ENCODE measurements at places on chromosomes 1 and 21.

- DNase-seq, result no peak
Observed at GRCh38 chr1:29960156-29960755, 723.9 kb downstream of the PTPRU start.

GRCh38 chr1:227889047-227889862, 58.5 kb downstream of the WNT9A start:
- DNase-seq, result no peak

DNA sequence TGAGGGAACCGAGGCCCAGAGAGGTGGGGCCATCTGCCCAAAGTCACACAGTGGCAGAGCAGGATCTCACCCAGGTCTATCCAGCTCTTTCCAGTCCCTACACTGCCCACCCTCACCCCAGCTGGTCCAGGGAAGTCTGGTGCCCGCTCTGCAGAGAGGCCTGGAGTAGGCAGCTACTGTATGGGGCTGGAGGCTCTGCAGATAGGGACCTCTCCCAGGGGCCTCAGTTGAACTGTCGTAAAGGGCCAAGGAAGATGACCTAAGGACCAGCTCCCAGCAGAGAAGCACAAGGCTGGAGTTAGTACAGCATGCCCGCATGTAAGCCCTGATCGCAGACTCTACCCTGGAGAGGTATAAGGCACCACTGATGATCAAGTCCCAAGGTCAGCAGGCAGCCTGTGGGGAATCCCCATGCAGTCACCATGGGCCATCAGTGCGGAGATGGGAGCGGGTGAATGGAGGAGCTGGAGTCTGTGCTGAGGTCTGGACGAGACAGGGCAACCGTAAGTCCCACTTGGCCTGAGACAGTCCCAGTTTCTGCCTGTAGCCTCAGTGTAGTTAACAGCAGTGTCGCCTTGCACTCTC, 320.2 kb downstream of the MATN1 start:
- no peak for DNase-seq

DNA sequence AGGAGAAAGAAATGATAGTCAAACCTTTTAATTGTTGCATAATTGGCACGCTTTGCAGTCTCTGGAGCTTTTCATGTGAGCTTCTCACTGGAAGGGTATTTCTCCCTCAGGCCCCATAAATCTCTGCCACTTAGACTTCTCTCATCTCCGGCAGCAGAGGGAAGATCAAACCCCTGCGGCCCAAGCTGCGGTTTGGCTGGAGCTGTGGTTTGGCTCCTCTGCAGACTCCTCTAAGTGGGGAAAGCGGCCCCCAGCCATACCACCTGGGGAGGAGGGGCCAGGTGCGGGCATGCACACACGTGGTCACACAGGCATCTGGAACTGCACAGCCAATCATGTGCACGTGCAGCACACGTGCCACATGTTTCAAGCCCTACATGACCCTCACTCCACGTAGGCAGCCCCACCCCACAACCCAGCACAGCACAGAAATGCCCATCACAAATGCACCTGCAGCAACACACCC, 58.3 kb downstream of the UBE2T start:
- DNase-seq, result peak; percentile 47

GRCh38 chr1:98668733-98669132, 7.2 kb downstream of the SNX7 start:
- no peak for DNase-seq

DNA sequence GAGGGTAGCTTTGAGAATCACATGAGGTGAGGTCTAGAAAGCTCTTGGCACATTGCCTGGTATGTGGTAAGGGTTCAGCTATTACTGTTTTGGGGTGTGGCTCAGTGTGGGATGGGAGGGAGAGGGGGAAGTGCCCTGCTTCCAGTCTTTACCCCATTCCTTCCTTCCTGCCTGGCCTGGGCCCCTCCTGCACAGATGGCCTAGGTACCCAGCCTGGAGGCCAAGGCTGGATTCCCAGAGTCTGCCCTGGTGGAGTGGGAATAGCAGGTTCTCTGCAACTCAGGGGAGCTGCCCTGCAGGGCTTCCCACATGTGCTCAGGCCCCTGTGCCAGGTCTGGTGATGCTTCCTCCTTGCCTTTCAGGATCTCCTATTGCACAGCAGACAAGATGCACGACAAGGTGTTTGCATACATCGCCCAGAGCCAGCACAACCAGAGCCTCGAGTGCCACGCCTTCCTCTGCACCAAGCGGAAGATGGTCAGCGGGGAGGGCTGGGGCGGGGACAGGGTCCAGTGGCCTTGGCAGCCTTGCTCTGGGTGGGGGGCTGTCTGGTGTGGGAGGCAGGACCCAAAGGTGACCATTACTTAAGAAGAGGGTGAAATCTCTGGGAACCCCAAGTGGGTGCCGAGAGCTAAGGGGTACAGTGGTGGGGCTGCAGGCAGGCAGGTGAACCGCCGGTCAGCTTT, 13.5 kb downstream of the LDLRAP1 start:
- no peak for DNase-seq

DNA sequence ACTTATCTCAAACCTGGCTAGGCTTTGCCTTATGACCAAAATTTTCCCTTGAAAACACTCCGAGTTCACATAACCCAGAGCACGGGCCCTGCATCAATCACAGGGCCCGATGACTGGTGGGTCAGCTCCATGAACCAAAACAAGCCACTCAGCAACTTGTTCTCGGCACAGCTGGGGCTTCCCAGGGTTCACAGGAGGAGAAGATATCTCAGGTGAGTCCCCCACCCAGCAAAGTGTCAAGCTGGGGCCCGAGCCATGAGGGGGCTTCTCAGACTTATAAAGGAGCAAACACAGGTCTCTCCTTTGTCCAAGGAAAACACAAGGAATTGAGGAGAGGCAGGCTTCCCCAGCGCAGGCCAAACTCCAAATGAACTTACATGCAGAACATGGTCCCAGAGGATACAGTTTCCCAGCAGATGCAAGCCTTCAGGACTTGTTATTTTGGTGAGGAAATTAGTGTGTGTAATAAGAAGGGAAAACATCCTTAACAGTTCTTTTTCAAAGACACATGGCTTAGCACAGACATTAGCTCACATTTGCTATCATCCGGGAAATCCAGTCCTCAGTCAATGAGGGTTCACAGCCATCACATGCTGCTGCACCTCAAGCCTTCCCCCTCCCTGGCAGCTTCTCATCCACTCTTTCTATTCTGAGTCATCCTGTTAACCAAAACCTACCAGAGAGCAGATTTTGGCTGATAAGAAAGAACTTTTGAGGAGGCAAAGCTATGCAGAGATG, 98.1 kb upstream of the NFIA start:
- DNase-seq, result peak; percentile 87

- DNase-seq, result no peak
Observed at GRCh38 chr1:204342310-204342709, 17.4 kb downstream of the PLEKHA6 start.

GRCh38 chr1:180594723-180595122, 36.0 kb downstream of the OVAAL start:
- DNase-seq, result no peak

- peak; percentile 87 for DNase-seq
Observed at GRCh38 chr1:207077470-207078377, 10.9 kb upstream of the C4BPB start.

- DNase-seq, result no peak
Observed at GRCh38 chr1:39943471-39944290, 11.3 kb upstream of the MFSD2A start.

GRCh38 chr1:202553560-202554038, 156.7 kb downstream of the SYT2 start:
- DNase-seq, result no peak

DNA sequence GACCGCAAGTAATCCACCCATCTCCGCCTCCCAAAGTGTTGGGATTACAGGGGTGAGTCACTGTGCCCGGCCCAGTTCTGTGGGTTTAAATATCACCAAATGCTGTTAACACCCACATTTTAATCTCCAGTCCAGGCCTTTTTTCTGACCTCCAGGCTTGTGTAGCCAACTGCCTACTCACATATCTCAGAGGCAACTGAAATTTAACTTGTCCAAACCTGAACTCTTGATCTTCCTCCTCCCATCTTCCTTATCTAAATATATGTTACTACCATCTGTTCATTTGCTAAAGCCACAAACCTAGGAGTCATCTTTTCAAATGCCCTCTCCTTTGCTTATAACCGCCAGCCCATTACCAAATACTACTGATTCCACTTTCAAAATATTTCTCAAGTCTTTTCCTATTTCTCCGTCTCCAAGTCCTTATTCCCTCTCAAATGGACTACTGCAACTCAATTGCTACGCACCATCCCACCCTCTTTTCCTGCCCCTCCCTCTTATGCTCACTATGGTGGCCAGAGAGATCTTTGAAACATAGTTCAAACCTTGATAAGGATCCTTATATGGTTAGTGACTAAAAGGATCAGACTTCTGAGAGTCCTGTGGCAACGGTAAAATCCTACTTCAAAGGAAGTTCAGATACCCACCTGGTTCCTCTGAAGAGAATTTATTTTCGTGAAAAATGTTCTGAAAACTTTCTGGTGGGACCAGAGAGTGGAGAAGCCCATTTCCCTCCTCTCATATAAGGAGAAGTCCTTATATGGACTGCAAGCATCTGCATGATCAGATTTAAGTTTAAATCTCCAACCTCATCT, 78.5 kb upstream of the CDC42BPA start:
- no peak for DNase-seq

DNA sequence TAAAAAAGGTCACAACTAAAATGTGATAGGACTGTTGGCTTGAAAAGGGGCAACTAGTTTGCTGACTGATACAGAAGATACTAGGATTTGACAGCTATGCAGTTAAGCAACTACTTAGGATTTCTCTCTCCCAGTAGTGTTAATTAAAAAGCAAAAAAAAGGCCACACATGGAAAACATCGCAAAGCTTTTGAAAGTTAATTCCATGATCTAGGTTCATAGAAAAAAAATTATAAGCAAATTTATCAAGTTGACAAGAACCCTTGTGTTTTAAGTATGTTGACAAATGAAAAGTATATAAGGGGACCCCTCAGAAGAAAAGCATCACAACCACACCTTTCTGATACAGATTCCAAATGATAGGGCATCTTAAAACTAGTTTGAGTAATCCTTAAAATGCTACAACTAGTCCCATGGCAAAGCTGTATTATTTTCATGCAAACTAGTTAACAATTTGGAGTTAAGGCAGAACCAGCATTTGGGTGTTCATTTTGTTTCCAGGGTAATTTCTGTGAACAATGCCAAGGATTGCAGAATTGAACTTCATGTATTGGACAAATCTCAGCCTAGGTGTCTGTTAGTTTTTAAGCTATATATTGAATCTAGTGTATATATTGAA, 4.1 kb downstream of the PNRC2 start:
- DNase-seq, result no peak
